ENCODE measurements at places on chromosomes 16 and 17.
A peak's percentile ranks its signal among the peaks of the same experiment; 100 is the strongest.

- DNase-seq = no peak
Measured at GRCh38 chr17:48326310-48326709, 103.7 kb downstream of the SKAP1 start.

GRCh38 chr16:4388271-4389021, 16.8 kb downstream of the VASN start:
- no peak for DNase-seq

GRCh38 chr16:10250137-10250828, 68.1 kb upstream of the GRIN2A start:
- no peak for DNase-seq

- DNase-seq = no peak
Measured at GRCh38 chr17:45877467-45877866, 16.9 kb upstream of the MAPT start.

- no peak for DNase-seq
Measured at GRCh38 chr16:48169896-48170295, 14.1 kb upstream of the ABCC12 start.

GRCh38 chr16:72937916-72938794, 109.8 kb downstream of the ZFHX3 start:
- DNase-seq = no peak

GRCh38 chr17:72863526-72864211, 228.8 kb downstream of the SLC39A11 start:
- DNase-seq = no peak

GRCh38 chr17:61587242-61587641, 3.8 kb downstream of the NACA2 start:
- no peak for DNase-seq

- DNase-seq = no peak
Measured at GRCh38 chr17:8708025-8708461, 36.6 kb downstream of the CCDC42 start.

DNA sequence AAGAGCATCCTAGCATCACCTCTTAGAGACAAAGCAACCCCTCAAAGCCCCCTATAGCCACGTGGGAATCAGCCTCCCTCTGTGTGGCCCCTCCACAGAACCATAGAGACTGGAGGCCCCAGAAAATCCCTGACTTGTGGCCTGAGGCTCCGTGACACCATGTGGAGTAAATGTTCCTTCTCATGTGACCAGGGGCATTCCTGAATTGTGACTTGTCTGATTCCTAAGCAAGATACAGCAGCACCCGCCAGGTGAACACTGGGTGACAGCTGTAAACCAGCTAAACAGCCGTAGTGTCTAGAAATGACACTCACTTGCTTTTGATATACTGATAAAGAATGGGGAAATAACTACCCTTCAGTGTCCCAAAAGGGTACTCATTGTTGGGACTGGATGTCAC, 79.0 kb downstream of the DYNLRB2 start:
- no peak for DNase-seq

DNA sequence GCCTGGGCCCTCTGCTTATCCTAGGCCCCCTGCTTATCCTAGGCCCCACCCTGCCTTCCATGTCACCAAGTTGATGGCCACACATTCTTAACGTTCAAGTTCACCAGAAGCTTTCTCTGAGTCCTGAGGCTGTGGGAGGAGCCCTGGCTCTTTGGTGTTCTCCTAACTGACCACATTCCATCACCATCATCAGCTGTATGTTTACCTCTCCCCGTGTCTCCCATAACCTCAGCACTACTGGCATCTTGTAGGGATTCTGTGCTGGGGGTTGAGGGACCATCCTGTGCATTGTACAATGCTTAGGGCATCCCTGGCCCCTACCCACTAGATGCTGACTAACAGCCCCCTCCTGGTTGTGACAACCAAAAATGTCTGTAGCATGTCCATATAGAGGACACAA, 99.3 kb downstream of the NDE1 start:
- DNase-seq = no peak

- DNase-seq = no peak
Measured at GRCh38 chr17:54980375-54980774, 11.8 kb downstream of the STXBP4 start.

DNA sequence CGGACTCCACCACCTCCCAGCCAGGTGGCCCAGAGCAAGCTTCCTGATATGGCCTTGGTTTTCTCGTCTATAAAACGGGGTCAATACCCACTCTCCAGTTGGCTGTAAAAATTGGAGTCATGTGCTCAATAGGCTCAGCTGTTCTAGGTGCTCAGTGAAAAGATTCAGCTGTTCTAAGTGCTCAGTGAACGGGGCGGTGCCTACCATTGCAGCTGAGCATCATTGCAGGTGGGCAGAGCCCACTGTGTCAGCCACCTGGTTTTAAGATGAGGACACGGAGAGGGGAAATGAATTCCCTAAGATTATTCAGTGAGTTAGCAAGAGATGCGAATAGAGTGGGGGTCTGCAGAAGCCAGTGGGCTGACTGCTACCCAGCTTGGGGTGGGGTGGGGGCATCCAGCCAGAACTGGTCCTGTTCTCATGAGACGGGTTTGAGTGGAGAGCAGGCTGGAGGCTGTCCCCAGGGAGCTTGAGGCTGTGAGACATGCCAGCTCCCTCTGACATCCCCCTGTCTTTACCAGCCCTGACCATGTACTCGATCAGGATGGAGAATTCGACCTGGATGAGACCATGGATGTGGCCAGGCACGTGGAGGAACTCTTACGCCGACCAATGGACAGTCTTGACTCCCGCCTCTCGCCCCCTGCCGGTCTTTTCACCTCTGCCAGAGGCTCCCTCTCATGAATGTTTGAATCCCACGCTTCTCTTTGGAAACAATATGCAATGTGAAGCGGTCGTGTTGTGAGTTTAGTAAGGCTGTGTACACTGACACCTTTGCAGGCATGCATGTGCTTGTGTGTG, 21.9 kb downstream of the STAT5A start:
- DNase-seq = no peak

GRCh38 chr17:66098040-66098439, 93.9 kb downstream of the CEP112 start:
- DNase-seq = peak; percentile 8

DNA sequence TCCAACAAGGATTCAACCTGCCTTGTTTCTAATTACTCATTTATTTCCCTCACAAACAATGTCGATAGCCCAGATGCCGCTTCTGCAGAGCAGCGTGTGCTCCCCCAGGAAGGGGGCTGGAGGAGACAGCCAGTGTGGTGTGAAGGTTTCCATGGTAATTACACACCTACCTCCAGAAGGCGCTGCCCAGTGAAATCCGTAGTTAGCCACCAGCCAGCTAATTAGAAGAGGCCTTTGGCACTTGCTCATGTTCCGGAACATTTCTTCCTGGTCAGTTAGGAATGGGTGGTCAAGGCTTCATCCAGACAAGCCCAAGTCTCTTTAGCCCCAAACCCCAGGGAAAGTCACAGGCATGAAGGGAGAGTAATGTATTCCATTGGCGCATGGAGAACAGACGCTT, 342.5 kb upstream of the C16orf82 start:
- no peak for DNase-seq

- DNase-seq = no peak
Measured at GRCh38 chr16:28326881-28327610, 34.7 kb downstream of the SBK1 start.

- no peak for DNase-seq
Measured at GRCh38 chr16:90019543-90020259, 445 bp upstream of the DBNDD1 start.

DNA sequence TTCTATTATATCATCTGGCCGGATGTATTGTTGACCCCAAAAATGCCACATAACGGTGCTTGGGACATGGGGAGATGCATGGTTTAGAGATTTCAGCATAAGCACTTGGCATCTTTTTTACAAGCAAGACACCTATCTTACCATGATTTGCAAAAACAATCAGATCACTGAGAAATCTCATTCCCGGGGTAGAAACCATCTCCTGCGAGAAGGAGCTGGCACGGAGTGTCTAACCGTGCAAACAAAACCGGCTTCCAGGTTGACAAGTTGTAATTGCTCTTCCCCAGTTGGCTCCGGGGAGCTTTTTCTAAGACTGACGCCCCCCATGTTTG, 1.0 kb downstream of the SLC16A6 start:
- no peak for DNase-seq

DNA sequence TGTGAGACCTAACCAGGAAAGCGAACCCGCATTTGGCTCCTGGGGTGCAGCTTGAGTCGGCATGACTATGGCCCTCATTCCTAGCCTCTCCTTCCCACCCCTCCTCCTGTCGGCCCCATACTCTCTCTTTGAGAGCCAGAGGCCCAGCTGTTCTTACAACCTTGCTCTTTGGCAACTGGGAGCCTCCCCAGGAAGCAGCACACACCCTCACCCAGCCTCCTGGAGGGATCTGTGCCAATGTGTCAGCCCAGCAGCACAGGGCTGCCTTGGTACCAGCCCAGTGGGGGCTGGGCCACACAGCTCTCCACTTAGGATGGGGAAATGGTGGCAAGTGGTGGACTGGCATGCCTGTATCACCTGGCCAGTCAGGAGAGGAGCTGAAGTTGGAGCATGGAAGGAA, 70.3 kb upstream of the LGALS9 start:
- no peak for DNase-seq

DNA sequence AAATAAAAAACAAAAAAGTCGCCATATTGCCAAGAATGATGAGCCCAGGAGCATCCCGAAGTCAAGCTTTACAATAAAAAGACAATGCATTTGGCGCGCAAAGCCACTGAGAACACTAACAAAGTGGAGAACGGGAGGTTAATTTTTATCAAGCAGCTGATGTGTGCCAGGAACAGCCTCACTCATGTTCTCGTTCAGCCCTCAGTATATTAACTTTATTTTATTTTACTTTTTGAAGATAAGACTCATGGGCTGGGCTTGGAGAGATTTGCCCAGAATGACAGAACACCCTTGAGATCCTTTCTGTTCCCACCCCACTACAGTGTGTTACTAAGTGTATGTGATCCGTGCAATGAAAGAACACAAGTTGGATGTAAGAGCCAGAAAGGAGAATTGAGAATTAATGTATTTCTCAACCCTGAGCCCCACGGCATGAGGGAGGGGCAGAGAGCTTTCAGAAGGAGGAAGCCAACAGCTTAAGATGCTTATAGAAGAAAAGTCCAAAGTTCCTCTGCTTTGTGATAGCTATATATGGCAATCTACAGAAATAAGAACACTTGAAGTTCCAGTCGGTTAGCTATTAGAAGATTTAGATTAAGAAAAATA, 48.4 kb downstream of the COTL1 start:
- DNase-seq = no peak

DNA sequence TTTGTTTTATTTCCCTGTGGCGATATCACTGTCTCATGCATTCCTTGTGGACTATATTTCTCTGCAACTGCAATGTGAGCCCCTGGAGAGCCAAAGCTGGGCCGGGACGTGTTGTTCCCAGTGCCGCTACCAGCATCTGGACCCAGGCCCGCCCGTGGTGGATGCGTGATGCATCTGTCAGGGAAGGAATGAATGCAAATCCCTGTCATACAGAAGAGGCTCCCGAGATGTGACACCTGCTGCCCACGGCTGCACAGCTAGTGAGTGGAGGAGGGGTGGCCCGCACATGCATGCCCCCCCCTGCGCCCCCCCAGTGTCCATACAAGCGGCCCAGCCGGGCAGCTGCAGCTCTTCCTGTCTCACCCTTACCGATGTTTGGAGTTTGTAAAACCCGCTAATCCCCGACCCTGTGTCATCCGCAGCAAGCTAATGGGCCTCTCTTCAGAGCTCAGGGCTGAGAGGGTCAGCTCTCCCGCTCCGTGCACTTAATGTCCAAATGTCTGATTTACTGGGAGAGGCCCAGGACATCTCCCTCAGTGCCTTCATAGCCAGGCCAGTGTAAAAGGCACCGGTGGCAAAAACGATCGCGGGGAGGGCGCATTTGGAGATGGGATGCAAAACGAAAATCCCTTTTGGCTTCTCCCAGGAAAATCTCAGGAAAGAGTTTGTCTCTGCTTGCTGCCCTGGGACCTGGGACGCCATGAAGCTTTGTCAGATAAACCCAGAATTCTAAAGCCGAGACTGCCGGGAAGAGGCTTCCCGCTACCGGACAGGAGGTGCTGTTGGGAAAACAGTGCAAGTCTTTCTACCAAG, 91.8 kb downstream of the FOXL1 start:
- no peak for DNase-seq

DNA sequence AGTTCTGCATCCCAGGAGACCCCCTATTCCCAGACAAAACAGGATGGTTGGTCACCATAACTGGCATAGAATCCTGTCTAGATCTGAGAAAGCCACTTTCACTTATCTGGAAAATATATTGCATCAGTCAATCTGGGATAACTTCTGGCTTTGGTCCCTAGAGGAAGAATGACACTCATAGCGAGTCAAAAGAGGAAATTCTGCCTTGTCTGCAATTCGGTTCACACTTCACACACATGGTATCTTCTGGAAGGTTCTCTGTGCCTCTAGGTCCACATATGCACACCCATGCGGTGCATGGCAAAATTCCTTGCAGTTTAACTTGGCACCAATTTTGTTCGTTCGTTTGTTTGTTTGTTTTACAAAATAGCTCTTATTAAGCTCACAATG, 49.2 kb upstream of the WSCD1 start:
- no peak for DNase-seq

DNA sequence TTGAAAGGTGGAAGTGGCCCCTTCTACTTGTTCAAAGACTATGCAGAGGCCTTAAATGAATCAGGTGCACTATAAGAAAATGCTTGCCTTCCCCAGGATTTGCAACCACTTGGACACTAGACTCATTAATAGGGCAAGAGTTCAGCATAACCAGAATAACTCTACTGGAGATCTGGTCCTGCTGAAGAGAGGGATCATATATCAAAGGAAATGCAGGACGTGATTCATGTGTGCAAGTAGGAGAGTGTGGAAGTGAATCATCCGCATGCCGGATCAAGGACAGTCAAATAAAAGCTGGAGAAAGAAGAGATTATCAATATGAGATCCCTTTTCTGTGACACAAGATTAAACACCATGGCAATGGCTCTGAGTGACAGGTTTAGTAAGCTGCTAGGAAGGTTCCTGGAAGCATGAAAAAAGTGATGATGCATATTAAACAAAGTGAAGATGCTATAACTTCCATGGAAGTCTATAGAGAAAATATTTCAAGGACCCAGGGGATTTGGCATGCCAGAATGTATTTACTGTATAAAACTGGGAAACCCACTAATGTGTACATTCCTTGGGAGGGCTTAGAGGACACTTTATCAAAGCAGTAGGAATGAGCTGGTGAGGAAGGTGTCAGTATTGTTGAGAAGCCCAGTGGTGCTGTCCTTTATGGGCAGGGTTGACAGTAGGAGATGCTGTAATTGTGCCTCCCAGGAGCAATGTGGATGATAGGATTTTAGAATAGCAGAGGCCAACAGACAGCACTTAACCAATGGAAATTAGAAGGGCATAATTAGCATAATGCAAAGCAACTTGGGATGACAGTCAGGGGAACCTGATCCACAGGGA, 133.1 kb downstream of the ABCA8 start:
- DNase-seq = peak; percentile 93

- DNase-seq = no peak
Measured at GRCh38 chr16:49625311-49626065, 230.4 kb downstream of the ZNF423 start.
